ENCODE measurements at places on chromosomes 1 and 21.

GRCh38 chr1:201736707-201737320 lies 92.1 kb upstream of the IPO9 start:
- DNase-seq: no peak

DNA sequence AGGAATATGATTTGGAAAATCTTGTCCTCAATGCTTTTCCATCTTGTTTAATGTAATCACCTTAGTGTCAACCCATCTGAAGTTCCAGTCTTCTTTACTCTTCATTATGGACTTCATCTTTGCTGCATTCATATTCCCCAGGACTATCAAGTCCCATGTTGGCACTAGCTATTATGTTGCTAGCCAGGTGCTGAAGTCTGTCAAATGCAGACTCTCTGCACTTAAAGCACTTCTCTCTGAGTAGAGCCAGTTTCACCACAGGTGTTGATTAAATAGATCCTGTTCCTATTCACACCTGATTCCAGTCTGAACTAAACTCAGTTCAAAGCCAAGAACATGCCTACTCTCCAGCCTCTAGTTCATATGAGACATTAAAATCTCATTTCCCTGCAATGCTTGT lies 75.0 kb upstream of the PKN2 start:
- no peak for DNase-seq

- DNase-seq: no peak
These were observed 30.4 kb downstream of the ZNF281 start for GRCh38 chr1:200379432-200379757.

DNA sequence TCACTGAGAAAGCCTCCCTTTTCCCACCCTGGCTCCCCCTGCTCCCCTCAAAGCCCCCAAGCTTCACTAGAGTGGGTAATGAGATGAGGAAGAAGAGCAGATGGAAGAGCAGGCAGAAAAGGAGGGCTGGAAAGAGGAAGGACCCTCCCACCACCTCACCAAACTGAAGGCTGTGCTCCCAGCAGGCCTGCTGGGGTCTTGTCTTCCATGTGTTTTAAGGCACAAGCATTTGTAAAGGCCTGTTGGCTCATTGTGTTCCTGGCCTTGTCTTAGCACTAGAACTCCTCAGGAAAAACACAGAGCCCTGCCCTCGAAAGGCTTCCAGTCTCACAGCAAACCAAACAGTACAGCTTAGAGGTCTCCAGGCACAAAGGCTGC lies 51.5 kb downstream of the TOMM20 start:
- DNase-seq: no peak
